Sigmoid colon (tissue), 7 donors: ENCODE measurements at places on chromosomes 12 and 14. TPM values are rescaled to one million over a fixed set of nuclear protein-coding genes. Genes with fewer than 3 reads are reported as not detected.

DNA sequence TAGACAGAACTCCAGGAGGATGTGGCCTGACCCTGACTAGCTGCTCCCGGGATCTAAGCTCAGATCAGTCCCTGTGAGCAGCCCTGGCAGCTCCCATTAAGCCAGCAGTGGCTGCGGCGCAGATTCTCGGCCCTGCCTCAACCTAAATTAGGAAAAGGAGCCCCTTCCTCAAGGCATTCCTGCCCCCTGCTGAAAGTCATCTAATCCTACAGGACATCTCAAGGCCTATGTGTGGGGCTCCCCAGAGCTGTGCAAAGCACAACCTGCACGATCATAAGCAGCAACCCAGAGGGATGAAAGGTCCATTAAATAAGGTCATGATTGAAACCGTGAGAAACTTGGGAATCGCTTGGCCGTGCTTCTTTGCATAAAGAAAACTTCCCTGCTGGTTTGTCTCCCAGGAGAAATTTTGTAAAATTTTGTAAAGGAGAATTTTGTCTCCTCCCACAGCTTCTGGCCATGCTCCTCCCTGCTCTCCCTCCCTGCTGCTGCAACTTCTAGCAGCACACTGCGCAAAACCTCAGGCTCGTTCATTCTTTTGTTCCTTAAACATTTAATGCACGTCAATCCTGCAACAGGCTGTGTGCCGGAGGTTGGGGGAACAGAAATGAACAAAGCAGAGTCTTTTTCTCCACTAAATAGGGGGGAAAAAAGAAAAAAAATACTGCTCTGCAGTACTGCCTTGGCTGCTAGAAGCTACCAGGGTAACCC is 96.6 kb upstream of the SLC35F4 start:
- no peak overlapping the region for H3K4me3 ChIP-seq
- DNase-seq, result no peak
- H3K4me1 ChIP-seq, result no peaks in the 10 kb centered on the region
- no peaks in the 10 kb centered on the region for H3K36me3 ChIP-seq
- no peak overlapping the region for H3K27ac ChIP-seq

The PIANP gene
- 0.27 TPM for total RNA-seq

DNA sequence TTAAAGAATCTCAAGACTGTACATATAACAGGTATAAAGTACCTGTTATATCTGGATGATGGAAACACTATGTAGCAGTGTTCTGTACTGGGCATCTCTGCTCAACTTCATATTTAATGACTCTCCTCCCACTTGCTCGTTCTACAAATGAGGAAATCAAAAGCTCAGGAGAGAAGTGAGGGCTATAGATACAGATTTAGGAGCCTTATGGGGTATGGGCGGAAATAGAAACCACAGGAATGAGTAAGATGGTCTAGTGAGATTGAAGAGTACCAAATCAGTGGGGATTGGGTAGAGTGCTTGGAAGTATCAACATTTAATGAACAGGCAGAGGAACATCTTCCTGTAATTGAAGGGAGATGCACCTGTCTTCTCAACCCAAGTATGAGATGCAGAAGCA is 23.8 kb upstream of the POLR3B start:
- peaks cover 86% of the 10 kb centered on the region for H3K36me3 ChIP-seq
- H3K4me1 ChIP-seq, result peaks cover 4% of the 10 kb centered on the region

DNA sequence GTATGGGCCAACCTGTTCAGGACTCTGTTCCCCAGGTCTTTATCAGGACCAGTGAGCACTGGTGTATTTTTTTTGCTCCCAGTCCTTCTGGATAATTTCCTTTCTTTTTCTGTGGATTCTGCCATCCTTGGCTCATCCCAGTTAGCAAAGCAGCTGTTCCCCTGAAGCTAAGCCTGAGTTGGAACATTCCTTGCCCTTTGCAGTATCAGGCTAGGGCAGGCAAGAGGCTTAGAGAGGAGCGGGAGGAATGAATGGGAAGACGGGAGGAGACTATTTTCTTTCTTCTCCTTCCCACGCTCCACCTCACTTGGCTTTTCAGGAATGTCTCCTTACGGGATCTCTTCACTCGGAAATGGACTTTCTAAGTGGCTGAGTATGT is 29.2 kb downstream of the ERG28 start:
- H3K4me3 ChIP-seq, result no peak overlapping the region
- H3K36me3 ChIP-seq, result no peaks in the 10 kb centered on the region
- no peaks in the 10 kb centered on the region for H3K4me1 ChIP-seq
- no peak overlapping the region for H3K27ac ChIP-seq

The RDH12 gene
- total RNA-seq, result not detected

DNA sequence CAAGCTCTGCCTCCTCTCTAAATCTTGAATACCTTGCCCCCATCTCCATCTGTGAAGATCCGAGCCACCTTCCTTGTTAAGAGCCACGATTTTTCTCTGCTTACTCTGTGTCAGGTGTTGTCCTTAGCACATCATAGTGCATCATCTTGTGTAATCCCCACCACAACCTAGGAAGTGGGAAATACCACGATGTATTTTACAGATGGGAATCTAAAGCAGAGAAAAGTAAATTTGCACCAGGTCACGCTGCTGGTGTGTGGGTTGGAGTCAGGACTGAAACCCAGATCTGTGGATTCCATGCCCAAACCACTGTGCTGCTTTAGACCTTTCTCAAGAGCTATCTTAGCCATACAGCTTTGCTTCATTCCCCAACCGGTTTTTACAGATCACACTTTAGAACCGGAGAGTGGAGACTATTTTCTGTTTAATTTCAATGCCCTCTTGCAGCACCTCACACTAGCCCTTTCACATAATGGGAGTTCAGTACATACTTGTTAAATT is 94.6 kb downstream of the PPM1A start:
- no peaks in the 10 kb centered on the region for H3K4me1 ChIP-seq
- H3K4me3 ChIP-seq, result no peak overlapping the region
- H3K36me3 ChIP-seq, result no peaks in the 10 kb centered on the region
- DNase-seq, result no peak
- H3K27me3 ChIP-seq, result no peaks in the 10 kb centered on the region

The GYS2 gene
- total RNA-seq, result not detected

- H3K27me3 ChIP-seq, result no peaks in the 10 kb centered on the region
- H3K4me3 ChIP-seq, result no peak overlapping the region
- H3K4me1 ChIP-seq, result peaks cover 45% of the 10 kb centered on the region
- peaks cover 3% of the 10 kb centered on the region for H3K36me3 ChIP-seq
- DNase-seq, result no peak
- no peak overlapping the region for H3K27ac ChIP-seq
Measured at GRCh38 chr12:45327823-45328383, 112.0 kb downstream of the ANO6 start.
